Thoracic aorta (tissue), 2 donors: ENCODE measurements at places on chromosomes 4 and X. TPM values are rescaled to one million over a fixed set of nuclear protein-coding genes. Genes with fewer than 3 reads are reported as not detected.

VGLL1 gene
- not detected for total RNA-seq

GPR78 gene
- not detected for total RNA-seq

KLF8 gene
- total RNA-seq: 16.4 TPM

SSX4B gene
- not detected for total RNA-seq

INTU gene
- total RNA-seq: 16.6 TPM

LRP2BP gene
- 4.4 TPM for total RNA-seq

SSX2B gene
- not detected for total RNA-seq

IL9R gene
- total RNA-seq: not detected

UCHL1 gene
- 64.7 TPM for total RNA-seq

CT47A7 gene
- not detected for total RNA-seq

PABPC1L2B gene
- not detected for total RNA-seq

ADRA2C gene
- 232 TPM for total RNA-seq

MAGEA12 gene
- not detected for total RNA-seq

TLR10 gene
- 0.28 TPM for total RNA-seq

CRMP1 gene
- 1.8 TPM for total RNA-seq

TLR7 gene
- 1.7 TPM for total RNA-seq

CXCL3 gene
- 4.9 TPM for total RNA-seq

CNGA1 gene
- total RNA-seq: 0.28 TPM

CC2D2A gene
- total RNA-seq: 59.8 TPM
